ENCODE measurements at places on chromosomes 11 and 22. TPM values are rescaled to one million over a fixed set of nuclear protein-coding genes. Genes with fewer than 3 reads are reported as not detected.
A peak's percentile ranks its signal among the peaks of the same experiment; 100 is the strongest.

The SLN gene
- not detected for total RNA-seq

The MED17 gene
- total RNA-seq = 27.8 TPM

The SLC15A3 gene
- 31.1 TPM for total RNA-seq

The GDPD4 gene
- not detected for total RNA-seq

The NFRKB gene
- 25.5 TPM for total RNA-seq

The SCGB1D2 gene
- total RNA-seq = not detected

The APOA1 gene
- not detected for total RNA-seq

The MMP8 gene
- 1.3 TPM for total RNA-seq

The RAB38 gene
- total RNA-seq = 0.78 TPM

The COMT gene
- 184 TPM for total RNA-seq

The DPAGT1 gene
- total RNA-seq = 19.9 TPM

The SMIM35 gene
- not detected for total RNA-seq

The C11orf16 gene
- not detected for total RNA-seq

The OR5T1 gene
- total RNA-seq = not detected

The ZW10 gene
- total RNA-seq = 8.8 TPM

DNA sequence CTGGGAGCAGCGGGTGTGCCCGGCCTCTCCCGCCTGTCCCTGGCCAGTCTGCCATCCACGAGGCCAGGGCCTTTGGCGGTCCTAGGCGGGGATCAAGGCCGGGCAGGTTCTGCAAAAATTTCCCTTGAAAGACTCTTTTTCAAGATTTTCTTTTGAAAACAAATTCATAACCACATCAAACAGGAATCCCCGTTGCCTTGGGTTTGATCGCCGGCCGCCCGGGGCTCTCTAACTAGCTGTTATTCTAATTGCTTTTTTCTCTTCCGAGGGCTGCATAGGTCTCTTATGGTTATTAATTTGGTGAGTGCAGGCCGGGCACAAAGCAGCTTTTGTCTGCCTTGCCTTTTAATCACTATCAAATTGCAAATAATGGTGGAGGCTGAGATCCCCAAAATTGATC is 42.0 kb downstream of the CDKN1C start:
- no peak for DNase-seq

DNA sequence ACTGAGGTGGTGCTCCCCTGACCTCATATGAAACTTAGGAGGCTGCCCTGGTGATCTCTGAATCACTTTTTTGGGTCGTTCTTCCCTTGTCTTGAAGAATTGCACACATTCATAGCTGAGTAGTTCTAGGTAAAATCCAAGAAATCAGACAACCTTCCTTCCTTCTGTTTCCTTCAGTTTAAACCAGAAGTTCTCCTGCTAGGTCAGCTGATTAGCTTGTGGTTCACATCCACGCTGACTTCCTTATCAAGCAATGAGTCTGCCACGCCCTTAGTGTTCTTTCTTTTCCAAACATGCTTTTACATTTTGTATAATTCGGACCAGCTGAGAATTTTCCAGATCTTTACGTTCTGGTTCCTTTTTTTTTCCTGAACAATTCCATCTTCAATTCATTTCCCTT is 892.8 kb downstream of the NTM start:
- no peak for DNase-seq

DNA sequence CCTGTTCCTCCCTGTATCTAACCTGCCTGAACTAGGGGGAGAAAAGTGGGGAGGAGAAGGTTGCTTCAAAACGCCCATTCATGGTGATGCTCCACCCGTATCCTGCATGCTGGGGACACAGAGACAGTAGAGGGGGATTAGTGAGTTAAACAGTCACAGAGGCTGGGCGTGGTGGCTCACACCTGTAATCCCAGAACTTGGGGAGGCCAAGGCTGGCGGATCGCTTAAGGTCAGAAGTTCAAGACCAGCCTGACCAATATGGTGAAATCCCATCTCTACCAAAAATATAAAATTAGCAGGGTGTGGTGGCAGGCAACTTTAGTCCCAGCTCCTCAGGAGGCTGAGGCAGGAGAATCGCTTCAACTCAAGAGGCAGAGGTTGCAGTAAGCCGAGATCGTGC is 1.8 kb upstream of the DENND5A start:
- no peak for DNase-seq

DNA sequence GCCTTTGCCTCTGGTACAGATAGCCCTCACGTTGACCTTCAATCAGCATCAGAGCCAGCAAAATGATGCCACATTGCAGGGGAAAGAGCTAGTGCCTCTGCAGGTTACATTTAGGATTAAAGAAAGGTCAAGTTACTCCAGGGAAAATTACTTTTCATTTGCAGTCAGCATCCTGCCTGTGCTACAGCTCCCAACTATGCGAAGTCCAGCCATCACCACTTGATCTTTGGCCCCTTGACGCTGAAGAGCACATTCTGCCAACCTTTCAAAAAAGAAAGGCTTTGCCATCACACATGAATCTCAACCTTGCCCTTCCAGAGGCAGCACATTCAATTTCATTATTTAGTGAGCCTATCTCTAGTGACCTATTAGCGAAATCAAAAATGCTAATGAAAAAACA is 11.3 kb downstream of the FJX1 start:
- no peak for DNase-seq

GRCh38 chr11:9594267-9595046 is 21.0 kb downstream of the WEE1 start:
- DNase-seq = no peak

GRCh38 chr22:39214006-39214382 is 30.8 kb downstream of the PDGFB start:
- DNase-seq = no peak

- peak; percentile 57 for DNase-seq
These were observed 627 bp downstream of the ASCL2 start for GRCh38 chr11:2269601-2270321.

GRCh38 chr11:69647390-69647748 is 6.4 kb downstream of the CCND1 start:
- DNase-seq = no peak

DNA sequence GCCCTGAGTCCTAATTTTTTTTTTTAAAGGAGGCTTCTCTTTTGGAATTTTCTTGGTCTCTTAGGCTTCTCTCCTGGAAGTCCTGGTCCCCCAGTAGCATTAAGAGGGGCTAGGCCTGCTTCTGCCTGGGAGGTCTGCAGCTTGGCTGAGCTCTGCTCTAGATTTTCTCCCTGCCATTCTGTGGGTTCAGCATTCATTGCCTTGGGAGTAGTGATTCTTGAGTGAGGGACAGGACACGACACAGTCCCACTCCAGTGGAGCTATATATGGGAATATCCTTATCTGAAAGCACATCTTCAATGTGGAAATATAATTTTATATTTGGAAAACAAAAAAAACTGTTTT is 3.7 kb downstream of the IGSF22 start:
- no peak for DNase-seq

GRCh38 chr11:86639137-86639536 is 33.3 kb downstream of the ME3 start:
- DNase-seq = no peak

GRCh38 chr11:59413646-59414045 is 12.6 kb downstream of the OR5A2 start:
- DNase-seq = no peak

DNA sequence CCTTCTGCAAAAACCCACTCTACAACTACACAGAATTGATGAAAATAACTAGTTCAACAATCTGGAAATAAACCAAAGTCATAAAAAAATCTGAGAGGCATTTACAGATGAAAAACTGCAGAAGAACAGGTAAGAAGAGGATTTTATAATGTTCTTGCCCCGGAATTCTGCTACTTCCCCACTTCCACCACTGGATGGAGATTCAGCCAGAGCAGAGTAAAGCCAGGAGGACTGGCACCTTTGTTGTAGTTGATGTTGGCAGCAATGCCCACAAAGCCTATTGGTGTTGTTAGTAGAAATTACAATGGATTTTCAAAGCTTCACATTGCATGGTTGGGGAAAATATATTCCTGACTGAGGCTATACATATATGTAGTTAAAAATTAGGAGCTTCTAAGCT is 640.2 kb downstream of the LRRC4C start:
- DNase-seq = no peak

DNA sequence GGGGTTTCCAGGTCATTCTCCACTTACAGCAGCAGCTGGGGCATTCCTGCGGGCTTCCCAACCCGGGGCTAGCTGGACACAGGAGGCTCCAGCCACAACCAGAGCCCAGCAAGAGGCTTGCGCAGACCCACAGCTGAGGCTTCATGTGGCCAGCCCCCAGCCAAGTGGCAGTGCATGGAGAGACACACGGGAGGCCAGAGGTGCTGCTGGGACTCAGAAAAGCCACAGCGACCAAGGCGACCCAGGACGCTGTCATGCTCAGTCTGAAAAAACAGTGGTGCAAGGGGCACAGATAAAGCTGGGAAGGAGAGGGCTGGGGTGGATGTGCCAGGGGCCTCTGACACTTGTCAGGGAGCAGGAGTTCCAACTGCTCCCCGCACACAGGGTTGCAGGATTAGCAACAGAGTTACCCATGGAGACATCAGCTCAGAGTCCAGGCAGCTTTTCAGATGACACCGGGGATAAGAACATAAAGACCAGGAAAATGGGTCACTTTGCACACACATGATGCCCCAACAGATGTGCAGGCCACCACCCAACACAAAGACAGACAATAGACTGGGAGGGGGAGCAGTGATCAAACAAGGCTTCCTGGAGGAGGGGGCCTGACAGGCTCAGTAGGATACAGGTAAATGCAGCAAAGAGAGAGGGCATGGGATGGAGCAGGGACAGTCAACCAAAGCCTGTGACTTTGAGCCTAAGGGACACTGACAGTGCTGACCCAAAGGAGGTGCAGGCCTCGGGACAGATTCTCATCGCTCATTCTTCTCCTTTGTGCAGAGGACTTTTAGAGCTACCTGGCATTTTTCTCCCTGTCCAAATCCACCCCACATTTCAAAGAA is 6.9 kb upstream of the NEAT1 start:
- no peak for DNase-seq

- no peak for DNase-seq
These were observed 23.8 kb upstream of the C11orf96 start for GRCh38 chr11:43918662-43919061.

GRCh38 chr11:70579316-70579955 is 181.1 kb downstream of the CTTN start:
- no peak for DNase-seq

- no peak for DNase-seq
These were observed 17.2 kb upstream of the UVRAG start for GRCh38 chr11:75797792-75798191.

- no peak for DNase-seq
These were observed 103.5 kb upstream of the RCN1 start for GRCh38 chr11:31987118-31988005.

DNA sequence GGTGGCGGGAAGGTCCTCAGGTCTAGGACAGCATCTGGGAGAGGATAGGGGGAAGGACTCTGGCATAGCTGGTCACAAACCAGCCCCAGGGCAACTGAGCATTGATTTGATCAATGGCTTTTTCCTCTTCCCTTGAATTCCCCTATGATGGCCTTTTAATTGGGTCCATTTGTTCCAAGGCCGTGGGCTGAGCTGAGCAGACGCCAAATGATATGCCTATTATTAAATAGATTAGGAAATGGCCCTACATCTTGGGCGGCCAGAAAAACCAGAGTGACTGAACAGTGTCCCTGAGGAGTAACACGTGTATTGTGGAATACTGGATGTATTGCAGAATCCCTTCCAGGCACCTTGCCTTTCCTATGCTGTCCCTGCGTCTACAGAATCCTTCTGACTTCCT is 26.7 kb upstream of the P2RY6 start:
- no peak for DNase-seq

GRCh38 chr11:130600616-130601015 is 152.2 kb downstream of the ADAMTS15 start:
- no peak for DNase-seq

DNA sequence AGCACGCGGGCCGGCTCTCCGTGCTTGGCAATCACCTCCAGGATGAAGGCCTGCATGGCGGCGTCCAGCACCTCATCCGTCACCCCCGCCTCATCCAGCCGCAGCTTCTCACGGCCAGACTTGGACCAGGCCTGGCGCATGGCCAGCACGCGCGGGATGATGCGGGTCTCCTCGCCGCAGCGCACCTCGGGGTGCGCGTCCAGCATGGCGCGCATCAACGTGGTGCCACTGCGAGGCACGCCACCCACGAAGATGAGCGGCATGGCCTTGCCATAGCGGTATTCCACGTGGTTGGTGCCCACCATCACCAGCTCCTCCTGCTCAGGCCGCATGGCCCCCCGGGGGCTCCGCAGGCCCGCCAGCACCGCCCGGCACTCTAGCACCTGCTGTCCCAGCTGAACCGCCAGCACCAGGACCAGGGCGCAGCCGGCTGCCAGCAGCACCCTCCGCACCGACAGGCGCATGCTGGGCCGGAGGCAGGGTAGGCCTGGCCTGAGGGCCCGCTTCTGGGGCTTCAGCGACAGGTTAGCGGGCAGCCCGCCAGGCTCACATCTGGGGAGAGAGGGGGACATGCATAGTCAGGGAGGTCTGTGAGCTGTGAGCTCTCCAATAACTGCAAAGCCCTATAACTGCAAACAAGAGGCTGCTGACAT is 29.0 kb upstream of the TFIP11 start:
- DNase-seq = no peak

DNA sequence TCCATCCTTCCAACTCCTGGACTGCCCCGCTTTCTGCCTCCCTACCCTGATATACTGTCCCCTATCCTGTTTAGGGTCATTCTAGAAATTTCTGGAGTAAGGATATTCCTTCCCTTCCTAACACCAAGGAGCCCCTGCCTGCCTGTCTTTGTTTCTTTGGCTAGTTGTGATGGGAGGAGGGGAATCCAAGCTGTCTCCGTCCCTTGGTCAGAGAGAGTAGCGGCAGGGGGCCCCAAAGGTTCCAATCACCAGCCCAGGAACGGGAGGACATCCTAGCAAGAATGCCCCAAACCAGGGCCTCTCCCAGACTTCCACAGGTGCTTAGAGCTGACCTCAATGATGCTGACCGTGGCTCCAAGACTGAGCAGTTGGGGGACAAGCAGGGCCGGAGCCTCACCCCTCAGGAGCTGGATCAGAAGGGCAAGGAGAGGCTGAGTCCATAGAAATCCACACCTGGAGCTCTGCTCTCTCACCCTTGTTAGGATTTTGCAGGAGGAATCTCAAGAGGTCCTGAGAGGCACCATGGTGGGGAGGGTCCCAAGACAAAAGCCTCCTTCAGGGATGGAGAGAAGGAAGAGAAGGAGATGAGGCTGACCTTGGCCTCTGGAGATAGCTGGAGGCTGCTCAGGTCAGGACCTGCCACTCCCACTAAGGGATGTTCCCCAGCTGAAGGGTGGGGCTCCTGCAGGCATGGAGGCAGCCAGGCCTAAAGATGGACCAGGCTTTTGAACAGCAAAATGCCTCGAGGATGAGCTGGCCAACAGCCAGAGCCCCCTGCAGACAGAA is 13.6 kb downstream of the SLC22A12 start:
- DNase-seq = no peak

All from esophagus muscularis mucosa (tissue), 4 donors.